Activated T-cell treated with anti-CD3 and anti-CD28 coated beads for 48 hours (primary cell): ENCODE measurements at places on chromosomes 6 and 20.

DNA sequence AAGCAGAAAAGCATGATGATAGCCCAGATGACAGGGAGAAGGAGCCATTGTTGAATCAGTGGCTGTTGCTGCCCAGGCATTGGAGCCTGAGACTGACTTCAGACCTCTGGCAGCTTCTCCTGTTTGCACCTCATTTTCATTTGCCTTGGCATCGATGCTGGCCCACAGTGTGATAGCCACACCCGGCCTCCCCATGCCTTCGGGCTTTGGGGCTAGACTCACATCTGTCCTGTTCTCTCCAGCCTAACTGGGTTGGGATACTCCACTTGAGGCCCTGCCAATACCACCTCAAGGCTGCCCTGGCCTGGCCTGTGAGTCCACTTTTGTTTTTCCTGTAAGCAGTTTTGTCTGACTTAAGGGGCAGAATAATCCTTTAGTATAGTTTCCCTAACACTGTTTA, 140.4 kb downstream of the UST start:
- DNase-seq = no peak

DNA sequence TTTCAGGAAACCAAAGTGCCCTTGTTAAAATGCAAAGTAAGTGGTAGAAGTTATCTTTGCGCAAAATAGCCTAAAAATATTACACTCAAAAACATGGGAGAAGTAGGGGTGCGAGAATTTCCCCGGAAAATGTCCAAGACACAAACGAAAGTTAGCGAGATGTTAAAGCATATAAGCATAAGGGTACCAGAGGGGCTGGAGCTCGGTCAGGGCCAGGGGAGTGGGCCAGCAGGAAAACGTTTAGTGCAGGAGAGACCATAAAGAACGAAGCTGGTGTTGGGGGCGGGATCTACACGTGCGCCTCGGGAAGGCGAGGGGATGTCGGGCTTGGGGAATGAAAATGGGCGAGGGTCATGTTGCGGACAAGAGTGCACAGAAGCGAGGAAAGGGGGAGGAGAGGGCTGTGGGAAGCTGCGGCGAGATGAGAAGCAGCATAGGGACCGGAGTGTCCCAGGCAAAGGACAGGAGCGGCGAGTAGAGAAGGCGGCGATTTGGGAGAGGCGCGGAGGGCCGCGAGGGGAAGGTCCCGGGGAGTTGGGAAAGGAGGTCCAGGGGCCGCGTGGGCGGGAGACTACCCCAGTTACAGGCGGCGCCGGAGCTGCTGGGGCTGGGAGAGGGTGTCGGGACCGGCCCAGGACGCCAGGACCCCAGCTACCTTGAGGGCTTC, 600 bp downstream of the XPO5 start:
- no peak for DNase-seq

DNA sequence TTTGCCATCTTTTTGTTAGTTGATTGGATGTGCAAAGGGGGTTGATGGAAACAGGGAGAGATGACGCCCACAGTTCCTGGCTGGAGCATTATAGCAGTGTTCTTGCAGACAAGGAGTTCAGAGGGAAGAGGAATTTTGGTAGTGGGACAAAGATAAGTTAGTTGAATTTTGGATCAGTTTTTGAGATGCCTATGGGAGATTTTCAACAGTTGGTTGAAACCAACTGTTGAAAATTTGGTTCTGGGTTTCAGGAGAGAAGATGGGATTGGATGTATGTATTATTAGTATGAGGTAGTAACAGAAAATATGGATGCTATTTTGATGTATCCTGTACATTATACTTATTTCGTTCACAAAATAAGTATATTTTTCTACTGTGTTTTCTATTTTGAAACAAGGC, 274.2 kb downstream of the CDKAL1 start:
- no peak for DNase-seq

- peak; percentile 33 for DNase-seq
These were observed 22.2 kb upstream of the MYL9 start for GRCh38 chr20:36519012-36519719.

GRCh38 chr6:22473991-22474682, 95.2 kb upstream of the HDGFL1 start:
- no peak for DNase-seq

GRCh38 chr6:35371494-35372262, 29.3 kb downstream of the PPARD start:
- no peak for DNase-seq

GRCh38 chr20:19113343-19113930, 99.0 kb upstream of the SLC24A3 start:
- no peak for DNase-seq

- no peak for DNase-seq
These were observed 121.4 kb upstream of the CLDN20 start for GRCh38 chr6:155142168-155143028.

- DNase-seq = no peak
These were observed 93.6 kb downstream of the INSM1 start for GRCh38 chr20:20461551-20461950.
